ENCODE measurements at places on chromosomes 5 and 9. TPM values are rescaled to one million over a fixed set of nuclear protein-coding genes. Genes with fewer than 3 reads are reported as not detected.

DNA sequence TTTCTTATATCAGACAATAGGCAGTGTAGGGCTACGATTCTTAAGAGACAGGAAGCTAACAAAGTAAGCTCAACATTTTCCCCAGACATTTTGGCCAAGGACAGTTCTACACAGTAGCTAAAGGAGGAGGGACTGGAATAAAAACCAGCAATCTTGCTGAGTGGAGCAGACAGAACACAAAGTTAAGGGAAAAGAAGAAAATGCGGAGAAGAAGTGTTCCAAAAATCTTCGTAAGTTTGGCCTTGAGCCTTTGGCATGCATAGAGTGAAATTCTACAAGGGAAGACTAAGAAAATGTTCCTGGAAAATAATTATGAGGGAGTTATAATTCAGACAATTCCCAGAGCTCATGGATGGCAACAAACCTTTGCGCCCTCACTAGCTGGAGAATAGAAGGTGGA is 748.0 kb upstream of the CTNND2 start:
- H3K27me3 ChIP-seq, result no peaks in the 10 kb centered on the region
- H3K27ac ChIP-seq, result no peak overlapping the region
- no peak for DNase-seq
- H3K4me3 ChIP-seq, result no peak overlapping the region
- no peaks in the 10 kb centered on the region for H3K4me1 ChIP-seq

DNA sequence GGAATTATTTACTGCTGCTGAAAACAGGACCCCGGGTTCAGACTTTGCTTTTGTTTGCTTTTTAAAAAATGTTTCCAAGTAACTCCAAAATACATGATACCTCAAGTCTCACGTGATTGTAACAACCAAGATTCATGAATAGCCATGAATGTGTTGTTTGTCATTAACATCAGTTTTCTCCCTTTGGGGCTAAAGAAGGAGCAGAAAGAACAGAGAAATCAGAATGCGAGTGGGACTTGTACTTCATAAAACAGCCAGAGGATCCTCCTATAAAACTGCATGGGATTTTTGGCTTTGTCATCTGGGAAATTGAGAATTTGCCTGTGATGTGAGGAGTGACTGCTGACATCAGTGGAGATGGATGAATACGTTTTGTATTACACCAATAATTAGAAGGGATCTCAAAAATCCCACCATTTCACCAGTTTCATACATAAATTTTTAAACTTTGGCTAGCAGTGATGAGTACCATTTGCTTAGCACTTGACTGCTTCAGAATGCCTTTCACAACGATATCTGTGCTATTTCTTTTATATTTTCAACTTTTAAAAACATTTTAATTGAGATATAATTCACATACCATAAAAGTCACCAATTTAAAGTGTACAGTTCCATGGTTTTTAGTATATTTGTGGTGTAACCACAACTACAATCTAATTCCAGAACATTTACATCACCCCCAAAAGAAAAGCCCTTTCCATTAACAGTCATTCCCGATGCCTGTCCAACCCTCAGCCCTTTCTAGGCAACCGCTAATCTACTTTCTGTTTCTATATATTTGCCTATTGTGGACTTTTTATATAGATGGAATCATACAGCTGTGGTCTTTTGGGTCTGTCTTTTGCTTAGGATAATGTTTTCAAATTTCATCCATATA is 126.9 kb upstream of the ANKRD55 start:
- no peak for DNase-seq
- peaks cover 42% of the 10 kb centered on the region for H3K4me1 ChIP-seq
- H3K27me3 ChIP-seq, result no peaks in the 10 kb centered on the region
- H3K27ac ChIP-seq, result peak overlapping the region; percentile 88

DNA sequence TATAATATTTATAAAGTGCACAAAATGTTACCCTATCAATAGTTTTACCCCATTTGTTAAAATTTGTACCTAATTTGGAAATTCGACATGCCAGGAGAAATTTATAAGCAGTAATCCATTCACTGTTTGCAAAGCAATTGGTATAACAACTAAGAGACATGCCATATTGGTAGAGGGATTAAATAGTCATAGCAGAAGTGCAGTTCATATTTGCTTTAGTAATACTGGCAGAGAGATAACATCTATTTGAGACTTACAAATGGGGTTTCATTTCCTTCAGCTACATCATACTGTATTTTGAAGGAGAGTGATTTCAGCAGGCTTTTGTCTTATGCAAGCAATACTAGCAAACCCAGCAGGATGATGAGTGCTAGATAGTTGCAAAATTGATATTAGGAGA is 610.4 kb upstream of the CDH10 start:
- no peaks in the 10 kb centered on the region for H3K4me1 ChIP-seq
- H3K27ac ChIP-seq, result no peak overlapping the region
- H3K27me3 ChIP-seq, result no peaks in the 10 kb centered on the region
- no peaks in the 10 kb centered on the region for H3K36me3 ChIP-seq
- DNase-seq, result no peak

- no peaks in the 10 kb centered on the region for H3K4me1 ChIP-seq
- H3K27ac ChIP-seq, result no peak overlapping the region
- no peak for DNase-seq
- H3K4me3 ChIP-seq, result no peak overlapping the region
- no peaks in the 10 kb centered on the region for H3K36me3 ChIP-seq
Observed at GRCh38 chr5:2841208-2841607, 89.7 kb upstream of the IRX2 start.

DNA sequence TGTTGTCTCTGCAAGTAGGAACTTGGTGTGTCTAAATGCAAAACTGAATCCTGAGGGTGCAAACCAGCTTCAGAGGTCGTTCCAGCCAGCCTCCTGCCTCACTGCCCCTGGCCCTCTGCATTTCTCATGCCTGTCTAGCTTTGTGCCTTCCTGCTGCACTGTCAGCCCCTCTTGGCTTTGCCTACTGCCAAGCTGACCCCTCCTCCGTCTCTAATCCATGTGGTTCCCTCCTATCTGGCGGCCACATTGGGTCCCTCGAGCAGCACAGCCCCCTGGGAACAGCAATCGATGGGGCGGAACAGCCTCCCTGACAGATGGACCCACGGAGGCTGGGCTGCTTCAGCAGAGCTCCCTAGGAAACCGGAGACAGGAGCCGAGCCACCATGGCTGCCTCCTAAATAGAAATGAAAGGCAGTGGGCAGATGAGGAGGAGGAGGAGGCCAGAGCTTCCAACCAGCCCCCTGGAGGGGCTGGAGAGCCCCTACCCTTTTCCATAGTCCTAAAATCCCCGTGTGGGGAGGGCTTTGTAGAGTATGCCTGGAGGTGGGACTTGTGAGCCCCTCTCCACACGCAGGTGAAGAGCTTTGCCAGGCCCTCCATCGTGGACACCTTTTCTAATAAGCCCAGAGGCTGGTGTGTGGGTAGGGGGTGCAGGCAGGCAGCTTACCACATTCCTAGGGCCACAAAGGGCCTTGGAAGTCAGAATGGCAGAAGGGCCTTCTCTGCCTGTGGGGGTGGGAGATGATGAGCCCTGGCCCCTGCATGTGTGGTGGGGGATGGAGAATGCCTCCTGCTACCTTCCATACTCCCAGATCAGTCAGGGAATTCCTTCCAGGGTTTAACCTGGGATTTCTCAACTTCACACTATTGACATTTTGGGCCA is 9.2 kb upstream of the CXXC5 start:
- H3K4me3 ChIP-seq, result no peak overlapping the region
- H3K27me3 ChIP-seq, result no peaks in the 10 kb centered on the region
- no peak for DNase-seq
- peaks cover 81% of the 10 kb centered on the region for H3K4me1 ChIP-seq
- no peaks in the 10 kb centered on the region for H3K36me3 ChIP-seq

DNA sequence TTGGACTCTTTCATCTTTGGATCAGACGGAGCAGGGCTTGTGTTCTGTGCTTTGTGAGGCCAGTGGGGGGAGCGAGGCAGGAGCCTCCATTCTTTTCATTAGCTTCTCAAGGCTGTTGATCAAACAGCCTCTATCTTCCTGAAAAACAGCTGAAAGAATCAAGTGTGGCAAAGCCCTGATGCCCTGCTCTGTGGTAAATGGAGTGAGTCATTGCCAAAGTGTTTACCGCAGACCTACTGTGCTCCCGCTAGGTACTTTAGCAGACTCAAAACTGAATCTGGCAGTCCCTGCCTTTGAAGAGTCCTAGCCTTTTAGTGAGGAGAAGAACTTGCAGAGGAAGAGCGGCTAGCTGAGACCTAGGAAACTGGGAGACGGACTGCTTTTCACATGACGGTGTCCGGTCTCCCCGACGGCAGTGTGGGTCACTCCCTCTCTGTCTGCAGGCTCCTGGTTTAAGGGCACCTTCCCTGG is 3.3 kb downstream of the ANKRD33B start:
- no peaks in the 10 kb centered on the region for H3K36me3 ChIP-seq
- no peak overlapping the region for H3K4me3 ChIP-seq
- peaks cover 3% of the 10 kb centered on the region for H3K27me3 ChIP-seq
- peaks cover 10% of the 10 kb centered on the region for H3K4me1 ChIP-seq
- no peak for DNase-seq

DNA sequence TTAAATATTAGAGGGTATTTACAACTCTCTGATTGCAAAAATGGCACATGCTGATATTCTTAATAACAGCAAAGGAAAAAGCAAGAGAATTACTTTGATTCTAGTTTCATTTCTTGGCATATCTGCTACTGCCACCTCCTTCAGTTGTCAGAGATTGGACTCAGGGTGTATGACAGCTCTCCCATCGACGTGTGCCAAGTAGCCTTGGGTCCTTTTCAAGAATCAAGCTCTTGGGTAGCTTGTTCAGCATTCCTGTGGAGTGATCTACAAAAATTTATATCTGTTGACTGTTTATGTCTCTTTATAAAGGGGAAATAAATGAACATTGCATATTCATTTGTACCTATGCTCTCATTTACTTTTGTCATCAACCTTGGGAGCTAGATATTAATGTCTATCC is 315.6 kb downstream of the PRR16 start:
- no peaks in the 10 kb centered on the region for H3K36me3 ChIP-seq
- H3K27me3 ChIP-seq, result no peaks in the 10 kb centered on the region
- DNase-seq, result no peak

DNA sequence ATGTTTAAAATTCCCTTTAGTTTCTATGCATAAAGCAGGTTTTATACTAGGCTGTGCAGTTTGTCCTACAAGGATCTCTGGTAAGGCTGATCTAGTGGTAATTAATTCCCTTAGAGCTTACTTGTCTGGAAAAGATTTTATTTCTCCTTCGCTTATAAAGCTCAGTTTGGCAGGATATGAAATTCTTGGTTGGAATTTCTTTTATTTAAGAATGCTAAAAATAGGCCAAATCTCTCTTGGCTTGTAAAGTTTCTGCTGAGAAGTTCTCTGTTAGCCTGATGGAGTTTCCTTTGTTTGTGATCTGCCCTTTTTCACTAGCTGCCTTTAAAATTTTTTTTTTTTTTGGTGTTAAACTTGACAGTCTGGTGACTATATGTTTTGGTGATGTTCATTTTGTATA is 237.1 kb upstream of the TLE4 start:
- no peaks in the 10 kb centered on the region for H3K27me3 ChIP-seq
- no peaks in the 10 kb centered on the region for H3K36me3 ChIP-seq
- no peak for DNase-seq
- H3K4me1 ChIP-seq, result no peaks in the 10 kb centered on the region
- no peak overlapping the region for H3K27ac ChIP-seq

DNA sequence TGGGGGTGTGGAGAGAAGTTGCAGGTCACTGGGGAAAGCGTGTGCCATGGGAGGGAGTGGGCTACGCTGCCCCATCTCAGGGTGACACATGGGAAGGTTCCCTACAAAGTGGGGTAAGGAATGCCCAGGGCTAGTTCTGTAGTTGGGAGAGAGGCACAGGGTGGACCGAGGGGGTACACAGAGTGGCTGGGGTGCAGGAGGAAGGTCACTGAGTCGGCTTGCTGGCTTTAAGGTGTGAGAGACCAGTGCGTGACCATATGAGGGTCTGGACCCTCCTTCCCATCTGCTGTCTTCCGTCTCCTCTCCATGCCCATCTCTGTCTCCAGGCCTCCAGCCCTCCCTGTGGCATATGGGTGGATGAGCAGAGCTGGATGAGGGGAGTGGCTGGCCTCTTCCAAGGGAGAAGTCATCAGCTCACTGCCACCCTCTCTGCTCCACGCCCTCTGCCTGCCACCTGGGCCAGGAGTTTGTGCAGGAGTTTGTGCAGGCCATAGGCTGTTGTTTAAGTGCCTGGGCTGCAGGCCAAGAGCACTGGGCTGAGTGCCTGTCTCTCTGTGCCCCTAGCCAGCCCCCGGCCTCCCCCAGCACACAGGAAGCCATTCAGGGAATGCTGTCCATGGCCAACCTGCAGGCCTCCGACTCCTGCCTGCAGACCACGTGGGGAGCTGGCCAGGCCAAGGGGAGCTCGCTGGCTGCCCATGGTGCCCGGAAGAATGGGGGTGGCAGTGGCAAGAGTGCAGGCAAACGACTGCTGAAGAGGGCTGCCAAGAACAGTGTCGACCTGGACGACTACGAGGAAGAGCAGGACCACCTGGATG is 96.8 kb downstream of the PHF2 start:
- no peaks in the 10 kb centered on the region for H3K4me1 ChIP-seq
- no peak overlapping the region for H3K4me3 ChIP-seq
- no peaks in the 10 kb centered on the region for H3K27me3 ChIP-seq
- DNase-seq, result peak; percentile 25

DNA sequence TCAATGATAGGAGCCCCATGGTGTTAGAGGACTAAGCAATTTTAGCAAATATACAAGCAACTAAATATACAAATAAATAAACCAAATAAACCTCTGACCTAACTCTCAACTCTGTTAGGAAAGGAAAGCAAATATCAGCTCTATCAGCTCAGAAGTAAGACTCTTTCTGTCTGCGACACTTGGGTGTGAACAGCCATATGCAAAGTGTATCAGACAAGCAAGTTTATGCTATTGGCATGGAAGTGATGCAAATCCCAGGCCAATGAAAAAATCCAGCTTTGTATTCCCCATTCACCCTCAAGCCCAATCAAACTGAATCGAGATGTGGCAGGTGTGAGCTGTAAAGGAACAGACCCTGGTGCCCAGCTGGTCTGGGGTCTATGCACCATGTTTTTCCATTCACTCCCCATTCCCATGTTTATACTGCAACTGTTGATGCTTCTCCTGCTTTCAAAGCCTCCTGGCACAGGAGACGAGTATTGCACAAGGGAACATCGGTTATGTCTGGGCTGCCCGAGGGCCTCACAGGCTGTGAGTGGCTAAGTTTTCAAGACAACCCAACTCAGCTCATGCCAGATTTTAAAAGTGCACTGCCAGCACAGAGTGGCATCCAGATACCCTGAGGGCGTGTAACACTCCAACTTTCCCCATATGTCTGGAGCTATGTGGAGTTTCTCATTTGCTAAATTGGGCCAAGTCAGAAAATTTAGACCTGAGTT is 73.1 kb downstream of the FEM1C start:
- no peak overlapping the region for H3K27ac ChIP-seq
- no peak overlapping the region for H3K4me3 ChIP-seq
- H3K4me1 ChIP-seq, result no peaks in the 10 kb centered on the region
- H3K36me3 ChIP-seq, result no peaks in the 10 kb centered on the region

Gene ASTN2
- 5.6 TPM for total RNA-seq

Gene PRKACG
- total RNA-seq, result not detected

Data from thyroid gland (tissue), 4 donors.